ENCODE measurements at places on chromosomes 7 and 10.

- peak; percentile 63 for DNase-seq
These were observed 582.2 kb downstream of the SORCS1 start for GRCh38 chr10:106582291-106582690.

GRCh38 chr7:66815951-66816350 is 75.4 kb downstream of the RABGEF1 start:
- no peak for DNase-seq

GRCh38 chr10:26837139-26837538 is 23.6 kb downstream of the ABI1 start:
- no peak for DNase-seq

- DNase-seq, result no peak
These were observed 68.5 kb downstream of the NT5C2 start for GRCh38 chr10:103124420-103125096.
